Right lung (tissue), 10 donors: ENCODE measurements at places on chromosomes 5 and 9. TPM values are rescaled to one million over a fixed set of nuclear protein-coding genes. Genes with fewer than 3 reads are reported as not detected.

DNA sequence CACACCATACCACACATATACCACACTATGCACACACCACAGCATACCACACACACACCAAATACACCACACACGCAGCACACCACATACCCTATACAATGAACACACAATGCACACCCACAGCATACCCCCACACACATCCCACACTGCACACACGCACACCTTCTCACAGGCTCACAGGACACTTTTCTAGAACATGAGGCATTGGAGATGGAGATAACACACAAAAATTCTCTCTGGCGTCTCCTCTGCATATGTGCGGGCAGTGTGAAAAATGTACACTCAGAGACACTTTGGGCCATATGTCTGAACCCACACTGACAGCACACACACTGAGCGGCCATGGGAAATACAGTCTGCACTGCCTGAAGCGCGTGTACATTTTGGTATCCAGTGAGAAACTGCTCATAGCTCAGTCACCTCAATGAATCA is 278.1 kb downstream of the GADD45G start:
- DNase-seq = no peak

DNA sequence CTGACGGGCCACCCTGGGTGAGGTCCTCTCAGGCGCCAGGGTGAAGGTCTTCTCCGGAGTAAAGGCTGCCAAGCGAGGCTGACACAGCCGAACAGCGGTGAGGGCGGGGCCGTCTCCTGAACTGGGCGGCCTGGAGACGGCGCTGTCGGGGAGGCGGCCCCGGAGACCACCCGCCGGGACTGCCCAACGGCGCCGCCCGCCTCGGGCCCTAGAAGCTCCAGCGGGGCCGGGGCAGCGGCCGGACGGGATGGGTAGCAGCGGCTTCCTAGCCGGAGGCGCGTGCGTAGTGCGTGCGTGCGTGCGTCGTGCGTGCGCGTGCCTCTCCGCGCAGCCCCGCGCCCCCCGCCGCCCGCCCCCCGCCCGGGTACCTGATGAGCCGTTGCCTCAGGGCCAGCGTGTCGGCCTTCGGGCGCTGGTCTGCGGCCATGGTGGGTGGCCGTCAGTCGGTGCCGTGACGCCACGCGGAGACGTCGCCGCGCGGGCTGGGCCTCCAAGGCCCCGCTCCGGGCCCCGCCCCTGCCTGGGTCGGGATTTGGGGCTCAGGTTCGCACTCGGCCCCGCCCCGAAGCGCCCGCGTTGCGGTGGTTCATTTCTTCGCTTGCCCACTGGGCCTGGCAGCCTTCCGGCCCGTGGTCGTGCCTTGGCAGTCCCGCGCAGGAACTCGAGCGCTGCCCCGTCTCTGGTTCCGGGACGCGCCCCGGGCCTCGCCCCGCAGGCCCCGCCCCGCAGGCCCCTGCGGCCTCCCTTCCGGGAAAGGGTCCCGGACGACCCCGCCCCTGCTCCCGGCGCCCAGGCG is at the start of gene PHYKPL:
Gene PHYKPL (minus strand): TSS at position 679 of the 796 bp plus-strand sequence. CDS start 252 bp downstream, at position 427.
- DNase-seq = peak; percentile 62

DNA sequence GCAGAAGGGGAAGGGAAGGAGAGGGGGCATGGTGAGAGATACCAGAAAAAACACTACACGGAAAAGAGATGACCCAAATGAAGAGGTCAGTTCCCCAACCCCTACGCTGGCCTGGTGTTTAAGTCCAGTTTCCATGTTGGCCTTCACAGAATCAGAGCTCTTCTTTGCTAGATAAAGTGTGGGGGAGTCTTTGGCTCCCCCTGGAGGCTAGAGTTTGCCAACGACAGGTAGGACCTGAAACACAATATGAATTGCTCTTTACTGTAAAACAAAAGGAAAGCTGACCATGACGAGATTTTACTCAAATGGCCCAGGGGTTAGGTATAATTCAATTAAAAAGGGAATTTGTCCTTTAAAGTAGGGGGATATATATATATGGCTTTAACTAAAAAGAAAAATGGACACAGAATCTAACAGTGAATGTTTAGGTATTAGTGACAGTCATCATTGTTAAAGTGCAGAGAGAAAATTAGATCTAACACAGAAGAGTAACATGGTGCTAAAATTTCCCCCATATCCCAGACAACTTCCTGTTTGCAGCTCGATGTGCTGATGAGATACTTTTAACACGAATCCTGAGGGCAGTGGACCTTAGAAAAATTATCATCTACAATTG is 92.0 kb downstream of the SV2C start:
- peak; percentile 25 for DNase-seq

- DNase-seq = no peak
These were observed 47.1 kb upstream of the CTSL start for GRCh38 chr9:87678650-87679355.

GRCh38 chr9:19913151-19913550 is 124.3 kb upstream of the SLC24A2 start:
- no peak for DNase-seq

DNA sequence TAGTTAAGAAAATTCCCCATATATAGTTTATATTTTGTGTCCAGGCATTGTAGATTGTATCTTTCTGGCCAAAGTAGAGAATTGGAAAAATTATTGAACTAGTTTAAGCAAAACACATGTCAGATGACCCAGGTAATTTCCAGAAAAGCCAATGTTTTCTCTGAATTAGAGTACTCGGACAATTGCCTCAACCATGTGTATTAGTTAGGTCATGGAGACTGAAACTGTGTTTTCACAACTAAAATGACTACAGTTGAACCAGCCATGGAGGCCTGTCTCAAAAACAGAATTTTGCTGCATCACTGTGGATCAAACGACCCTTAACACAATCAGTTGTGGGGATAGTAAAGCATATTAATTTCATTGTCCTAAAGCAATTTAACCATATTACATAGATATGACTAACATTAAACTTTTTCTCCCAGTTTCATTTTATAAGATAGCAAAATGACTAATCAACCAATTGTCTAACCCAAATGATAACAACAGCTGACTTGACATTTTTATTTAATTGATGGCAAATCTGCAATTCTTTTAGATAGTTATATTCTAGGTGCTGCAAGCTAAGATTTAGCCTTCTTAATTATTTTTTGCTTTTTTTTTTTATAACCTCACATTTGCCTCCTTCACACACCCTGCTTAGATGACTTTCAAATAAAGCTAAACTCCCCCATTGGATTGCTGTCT is 39.2 kb upstream of the SPDL1 start:
- no peak for DNase-seq

DNA sequence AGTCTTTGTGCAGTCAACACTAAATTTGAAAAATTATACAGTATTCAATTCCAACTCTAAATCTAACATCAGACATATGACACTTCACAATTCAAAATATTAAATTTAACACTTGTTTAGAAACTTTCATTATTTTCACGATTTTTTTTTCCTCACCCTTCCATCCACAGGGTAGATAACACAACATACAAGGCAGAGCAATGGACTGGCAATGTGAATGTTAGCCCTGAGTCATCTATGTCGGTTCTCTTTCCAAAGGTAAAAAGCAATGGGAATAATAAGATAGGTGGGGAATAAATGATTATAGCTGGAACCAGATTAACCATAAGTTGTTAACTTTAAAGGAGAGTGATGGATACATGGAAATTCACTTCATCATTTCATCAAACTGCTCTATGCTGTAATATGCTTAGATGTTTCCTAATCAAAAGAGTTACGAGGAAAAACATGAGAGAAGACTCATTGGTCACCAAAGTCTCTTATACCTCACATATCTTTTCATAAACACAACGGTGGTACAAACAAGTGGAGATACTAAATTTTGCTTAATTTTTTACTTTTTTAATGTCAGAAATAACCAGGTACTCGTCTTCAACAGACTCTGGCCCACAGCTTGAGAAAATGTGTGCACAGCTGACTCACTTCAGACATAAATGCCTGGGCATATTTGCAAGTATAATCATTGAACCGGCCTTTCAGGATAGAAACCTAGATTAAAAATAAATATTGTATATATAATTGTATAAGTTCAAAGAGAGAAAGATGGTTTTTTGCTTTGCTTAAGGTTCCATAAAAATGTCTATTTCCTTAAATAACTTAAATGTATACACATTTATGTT is 23.0 kb downstream of the RFX3 start:
- no peak for DNase-seq

TMEM141 gene
- polyA plus RNA-seq = 55.6 TPM

SEMA5A gene
- polyA plus RNA-seq = 18.8 TPM
